Heart left ventricle (tissue), 16 donors: ENCODE measurements at places on chromosomes 2 and 18.

DNA sequence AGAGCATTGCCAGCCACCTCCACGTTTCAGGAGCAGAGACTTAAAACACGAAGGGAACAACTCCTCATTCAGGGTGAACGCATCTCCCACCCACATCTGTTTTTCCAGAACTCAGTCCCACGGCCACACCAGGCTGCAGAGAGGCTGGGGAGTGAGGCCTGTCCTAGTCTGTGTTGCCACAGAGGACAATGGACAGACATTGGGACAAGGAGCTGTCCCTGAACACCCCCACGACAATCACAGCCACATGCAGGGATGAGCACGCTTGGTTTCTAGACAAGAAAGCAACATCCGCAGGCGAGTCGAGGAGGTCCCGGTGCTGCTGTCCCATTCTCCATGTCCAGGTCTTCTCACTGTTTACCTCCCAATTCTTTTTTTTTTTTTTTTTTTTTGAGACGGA, 167.4 kb downstream of the EIPR1 start:
- H3K27ac ChIP-seq = no peak overlapping the region
- no peaks in the 10 kb centered on the region for H3K27me3 ChIP-seq
- no peak overlapping the region for H3K4me3 ChIP-seq
- DNase-seq = no peak
- H3K4me1 ChIP-seq = no peaks in the 10 kb centered on the region

- no peak overlapping the region for H3K4me3 ChIP-seq
- H3K4me1 ChIP-seq = peaks cover 24% of the 10 kb centered on the region
- H3K27ac ChIP-seq = peak overlapping the region; percentile 2
- H3K27me3 ChIP-seq = no peaks in the 10 kb centered on the region
- no peak for DNase-seq
- H3K36me3 ChIP-seq = no peaks in the 10 kb centered on the region
Observed at GRCh38 chr2:16614314-16614860, 51.2 kb downstream of the CYRIA start.

GRCh38 chr18:79789901-79790890, 7.5 kb upstream of the KCNG2 start:
- H3K4me1 ChIP-seq = peaks cover 11% of the 10 kb centered on the region
- no peak for DNase-seq
- no peaks in the 10 kb centered on the region for H3K36me3 ChIP-seq
- no peak overlapping the region for H3K27ac ChIP-seq
- H3K4me3 ChIP-seq = no peak overlapping the region

DNA sequence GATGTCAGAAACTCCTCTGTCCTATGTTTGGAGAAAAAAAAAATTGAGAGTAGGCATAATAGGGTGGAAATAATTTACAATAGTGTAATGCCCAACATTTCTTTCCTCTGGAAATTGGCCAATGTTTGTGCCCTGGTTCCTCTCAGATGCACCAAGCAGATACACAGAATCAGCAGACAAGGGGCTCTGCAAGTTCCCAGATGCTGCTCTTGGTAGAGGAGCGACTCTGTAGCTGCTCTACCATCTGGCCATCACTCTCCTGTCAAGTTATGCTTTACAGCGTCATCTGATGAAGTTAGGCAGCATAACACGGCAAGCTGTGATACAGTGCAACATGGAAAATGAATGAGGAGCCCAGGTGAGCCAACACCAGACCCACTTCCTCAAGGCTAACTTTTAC, 1.6 kb downstream of the DYTN start:
- H3K36me3 ChIP-seq = no peaks in the 10 kb centered on the region
- no peak overlapping the region for H3K27ac ChIP-seq
- H3K4me3 ChIP-seq = no peak overlapping the region
- no peaks in the 10 kb centered on the region for H3K4me1 ChIP-seq
- DNase-seq = no peak
- no peaks in the 10 kb centered on the region for H3K27me3 ChIP-seq

GRCh38 chr18:57918601-57919000, 115.5 kb upstream of the ATP8B1 start:
- H3K27ac ChIP-seq = no peak overlapping the region
- no peak overlapping the region for H3K4me3 ChIP-seq
- no peak for DNase-seq
- H3K4me1 ChIP-seq = no peaks in the 10 kb centered on the region
- no peaks in the 10 kb centered on the region for H3K36me3 ChIP-seq
